ENCODE measurements at places on chromosomes 12 and 14. TPM values are rescaled to one million over a fixed set of nuclear protein-coding genes. Genes with fewer than 3 reads are reported as not detected.

The DENND5B gene
- 9.4 TPM for total RNA-seq

The PRKD1 gene
- 0.54 TPM for total RNA-seq

The CNTN1 gene
- total RNA-seq: 0.54 TPM

The ST8SIA1 gene
- 0.54 TPM for total RNA-seq

The STON2 gene
- total RNA-seq: 74.6 TPM

The HPD gene
- not detected for total RNA-seq

The CMAS gene
- 9.2 TPM for total RNA-seq
